ENCODE measurements at places on chromosomes 6 and 20.

GRCh38 chr6:136012943-136013342 is 161.4 kb downstream of the PDE7B start:
- DNase-seq: no peak

DNA sequence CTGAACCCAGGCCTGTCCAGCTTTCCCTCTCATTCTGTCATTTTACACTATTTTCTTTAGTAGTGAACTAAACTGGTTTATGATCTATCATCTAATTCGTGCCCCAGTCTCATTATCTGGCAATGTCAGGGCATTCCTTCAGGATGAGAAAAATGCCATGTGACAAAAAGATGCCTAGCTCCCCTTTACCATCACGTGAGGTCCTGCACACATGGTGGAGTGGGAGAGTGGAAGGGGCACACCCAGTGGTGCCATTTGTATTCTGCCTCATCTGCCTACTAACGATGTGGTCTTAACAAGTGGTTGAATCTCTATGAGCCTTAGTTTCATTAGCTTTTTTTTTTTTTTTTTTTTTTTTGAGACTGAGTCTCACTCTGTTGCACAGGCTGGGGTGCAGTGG is 41.2 kb downstream of the CDC5L start:
- DNase-seq: no peak

DNA sequence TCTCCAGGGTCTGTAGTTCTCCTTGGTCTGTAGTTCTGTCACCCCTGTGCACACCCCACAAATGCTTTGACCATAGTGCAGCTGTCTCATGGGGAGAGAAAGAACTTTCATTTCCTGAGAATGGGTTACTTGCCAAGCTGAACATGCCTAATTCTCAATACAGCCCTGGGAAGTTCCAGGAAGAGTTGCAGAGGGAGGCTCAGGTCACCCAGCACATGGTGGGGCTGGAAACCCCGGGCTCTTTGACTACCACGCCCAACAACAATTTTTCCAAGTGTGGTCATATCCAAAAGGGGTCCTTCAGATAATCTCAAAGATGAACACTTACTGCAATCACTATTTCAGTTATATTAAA is 2.2 kb upstream of the PTPRA start:
- DNase-seq: no peak

- no peak for DNase-seq
Measured at GRCh38 chr6:131898718-131899117, 52.5 kb downstream of the CCN2 start.

DNA sequence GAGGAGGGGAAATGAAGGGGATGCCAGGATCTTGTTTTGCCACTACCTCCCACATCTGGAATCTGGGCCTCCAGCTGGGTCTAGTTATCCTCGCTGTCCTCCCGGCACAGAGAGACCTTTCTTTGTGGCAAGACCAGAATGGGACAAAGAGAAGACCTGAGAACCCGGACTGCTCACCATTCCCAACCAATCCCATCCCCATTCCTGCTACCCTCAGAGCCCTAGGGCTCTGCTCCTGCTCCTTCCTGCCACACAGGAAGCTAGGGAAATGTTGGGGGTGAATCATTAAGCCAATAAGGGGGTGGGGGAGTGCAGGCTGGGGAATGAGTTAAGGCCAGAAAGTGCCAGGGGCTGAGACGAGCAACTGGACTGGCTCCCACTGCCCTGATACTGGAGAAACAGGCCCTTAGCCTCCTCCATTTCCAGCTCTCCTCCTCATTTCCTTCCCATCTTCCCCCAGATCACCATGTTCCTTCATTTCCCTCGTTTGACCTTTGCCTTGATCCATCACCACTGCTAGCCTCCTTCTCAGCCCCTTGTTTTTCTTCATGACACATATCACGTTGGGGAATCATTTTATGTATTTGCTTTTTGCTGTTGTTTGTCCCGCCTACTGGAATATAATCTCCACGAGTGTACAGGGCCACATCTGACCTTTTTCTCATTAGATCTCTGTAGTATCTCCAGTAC is 4.6 kb upstream of the IER3 start:
- no peak for DNase-seq

DNA sequence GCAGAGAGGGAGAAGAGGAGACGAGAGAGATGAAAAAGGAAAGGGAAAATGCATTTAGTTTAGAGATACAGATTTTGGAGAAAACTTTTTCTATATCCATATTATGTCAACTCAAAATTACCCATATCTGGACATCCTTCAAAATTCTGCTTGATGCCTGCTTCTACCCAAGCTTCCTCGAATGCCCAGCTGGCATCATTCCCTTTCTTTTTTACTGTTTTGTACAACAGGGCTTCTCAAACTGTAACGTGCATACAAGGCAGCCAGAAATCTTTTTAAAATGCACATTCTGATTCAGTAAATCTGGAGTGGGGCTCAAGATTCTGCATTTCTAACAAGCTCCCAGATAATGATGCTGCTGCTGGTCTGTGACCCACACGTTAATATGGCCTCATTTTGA is 462.8 kb upstream of the CHD6 start:
- DNase-seq: no peak

DNA sequence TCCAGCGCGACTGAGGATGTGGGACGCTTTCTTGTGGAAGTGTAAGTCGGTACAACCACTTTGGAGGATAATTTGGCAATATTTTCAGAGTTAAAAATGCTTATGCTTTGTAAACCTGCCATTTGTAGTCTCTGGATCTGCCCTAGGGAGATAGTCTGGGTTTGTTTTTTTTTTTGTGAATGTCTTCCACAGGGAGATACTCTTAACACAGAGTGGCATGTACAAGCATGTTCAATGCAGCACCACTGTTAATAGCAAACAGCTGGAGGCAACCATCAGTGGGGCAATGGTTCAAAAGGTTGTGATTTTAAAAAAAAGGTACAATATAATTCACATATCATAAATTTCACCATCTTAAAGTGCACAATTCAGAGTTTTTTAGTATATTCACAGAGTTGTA is 22.4 kb downstream of the SLC9A8 start:
- no peak for DNase-seq

DNA sequence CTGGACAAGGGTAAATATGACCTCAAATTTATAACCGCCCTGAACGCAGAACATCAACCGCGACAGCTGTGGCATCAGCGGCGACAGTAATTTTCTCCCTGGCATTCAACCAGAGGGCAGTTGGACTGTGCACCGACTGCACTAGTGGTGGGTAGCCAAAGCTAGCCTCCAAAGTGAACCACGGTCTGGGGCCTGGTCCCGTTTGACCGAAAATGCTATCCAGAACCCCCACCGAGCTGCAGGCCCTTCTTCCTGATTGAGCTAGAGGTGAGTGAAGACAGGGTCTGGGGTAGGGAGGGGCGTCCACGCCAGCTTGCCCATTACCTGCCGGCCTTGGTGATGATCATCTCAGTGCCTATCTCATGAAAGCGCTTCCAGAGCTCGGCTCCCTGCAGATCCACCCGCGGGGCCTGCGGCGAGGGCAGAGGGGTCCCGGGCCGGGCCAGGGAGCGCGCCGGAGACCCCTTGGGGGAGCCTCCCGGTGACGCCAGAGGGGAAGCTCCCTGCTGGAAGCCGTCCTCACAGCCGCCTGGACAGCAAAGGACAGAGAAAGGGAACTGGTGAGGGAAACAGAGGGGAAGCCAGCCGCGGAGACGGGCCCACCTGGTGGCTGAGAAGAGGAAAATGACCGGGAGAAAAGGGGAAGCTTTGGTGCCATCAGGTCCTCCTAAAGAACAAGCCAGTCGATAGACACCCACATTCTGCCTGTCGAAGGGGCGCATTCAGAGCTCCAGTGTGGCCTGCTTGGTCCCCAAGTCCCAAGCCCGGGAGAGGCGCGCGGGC is 2.0 kb downstream of the TBX18 start:
- DNase-seq: no peak

GRCh38 chr6:3885262-3886036 is 36.3 kb downstream of the FAM50B start:
- no peak for DNase-seq

DNA sequence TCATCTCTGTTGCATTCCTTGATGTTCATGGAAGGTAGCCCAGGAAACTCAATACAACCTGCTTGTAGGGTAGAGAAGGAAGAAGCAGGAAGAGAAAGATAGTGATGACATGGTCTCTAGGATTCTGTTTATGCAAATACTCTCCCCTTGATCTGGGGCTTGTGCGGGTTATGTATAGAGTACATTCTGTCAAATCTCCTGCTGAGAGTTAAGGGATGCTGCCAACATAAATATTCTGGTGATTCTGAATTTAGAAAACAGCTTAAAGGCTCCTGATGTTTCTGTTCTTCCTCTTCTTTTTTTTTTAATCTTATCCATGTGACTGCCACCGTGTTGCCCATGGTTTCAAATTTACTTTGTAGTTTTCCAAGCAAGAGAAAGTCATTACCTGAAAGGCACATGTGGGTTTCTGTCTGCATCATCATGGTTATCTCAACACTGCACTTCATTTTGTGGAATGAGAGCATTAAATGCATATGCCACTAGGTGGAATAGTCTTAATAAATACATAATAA is 150.6 kb downstream of the RPS12 start:
- DNase-seq: no peak

Measured in activated effector memory CD4-positive, alpha-beta T cell treated with anti-CD3 and anti-CD28 coated beads, Interleukin-2, amount 50 U/mL, for 16 hours (primary cell).